Non-pigmented ciliary epithelial cell (primary cell): ENCODE measurements at places on chromosomes 5 and 9.

DNA sequence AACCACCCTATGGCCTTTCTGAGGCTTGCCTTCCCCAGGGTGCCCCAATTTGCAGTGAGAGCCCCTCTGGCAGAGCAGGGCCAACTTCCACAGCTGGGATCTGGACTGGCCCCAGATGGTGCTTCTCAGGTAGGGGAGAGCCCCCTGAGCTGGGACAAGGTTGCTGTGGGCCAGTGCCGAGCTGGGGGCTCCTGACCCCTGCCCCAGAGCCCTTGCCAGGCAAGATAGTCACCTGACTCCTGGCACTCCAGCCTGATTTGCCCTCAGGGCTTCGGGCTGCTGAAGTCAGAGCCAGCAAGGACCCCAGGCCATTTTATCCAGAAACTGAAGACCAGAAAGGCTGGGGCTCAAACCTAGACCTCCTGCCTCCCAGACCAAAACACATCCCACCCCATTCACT is 33.4 kb upstream of the AKNA start:
- DNase-seq: no peak

DNA sequence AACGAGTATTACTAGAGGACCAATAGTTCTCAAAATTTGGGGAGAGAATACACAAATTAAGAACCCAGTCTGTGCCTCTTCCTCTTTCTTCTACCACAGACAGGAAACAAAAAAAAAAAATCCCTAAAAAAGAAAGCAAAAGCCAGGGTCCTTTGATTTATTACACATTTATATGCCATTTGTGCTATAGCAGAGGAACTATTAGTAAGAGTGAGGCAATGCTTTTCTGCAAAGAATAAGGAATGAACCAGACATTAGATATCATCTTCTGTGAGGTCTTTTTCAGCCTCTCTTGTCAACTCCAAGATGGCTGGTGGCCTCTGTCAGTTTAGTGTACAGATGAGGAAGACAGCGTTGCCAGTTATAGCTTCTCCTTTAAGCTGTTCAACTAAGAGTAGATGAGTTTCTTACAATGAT is 127.6 kb downstream of the RFX3 start:
- no peak for DNase-seq

- no peak for DNase-seq
Measured at GRCh38 chr5:147154809-147155208, 80.0 kb upstream of the STK32A start.

- no peak for DNase-seq
Measured at GRCh38 chr5:849651-850301, 1.0 kb downstream of the ZDHHC11 start.

GRCh38 chr9:85339338-85339737 is 402.4 kb downstream of the AGTPBP1 start:
- no peak for DNase-seq

GRCh38 chr9:32414856-32415255 is 30.4 kb downstream of the ACO1 start:
- DNase-seq: no peak

DNA sequence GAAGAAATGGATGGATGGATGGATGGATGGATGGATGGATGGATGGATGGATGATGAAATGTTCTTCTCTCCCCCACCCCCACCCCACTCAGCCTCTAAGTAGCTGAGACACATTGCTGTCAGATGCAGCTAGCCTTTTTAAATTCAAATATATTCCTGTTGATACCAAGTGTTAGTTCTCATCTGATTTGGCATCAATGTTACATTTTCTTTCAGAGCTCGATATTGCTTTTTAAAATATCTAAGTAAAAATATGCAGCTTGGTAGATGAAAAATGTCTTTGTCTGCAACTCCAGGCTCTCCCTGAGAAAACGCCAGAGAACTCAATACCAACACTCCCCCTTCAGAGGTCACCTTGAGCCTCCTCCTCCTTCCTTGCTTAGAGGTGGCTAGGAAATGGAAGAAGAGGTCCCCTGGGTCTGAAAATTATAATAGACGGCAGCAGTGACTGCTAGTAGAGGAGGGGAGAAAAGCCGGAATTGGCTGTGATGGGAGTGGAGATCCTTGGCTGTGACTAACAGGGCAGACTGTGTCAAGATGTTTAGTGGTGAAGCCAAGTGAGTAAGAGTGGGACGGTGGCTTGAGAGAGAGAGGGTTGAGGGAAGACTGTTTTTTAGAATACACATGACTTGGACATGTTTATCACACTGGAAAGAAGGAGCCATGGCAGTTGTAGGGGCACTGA is 156.0 kb downstream of the ZNF462 start:
- DNase-seq: peak; percentile 44

DNA sequence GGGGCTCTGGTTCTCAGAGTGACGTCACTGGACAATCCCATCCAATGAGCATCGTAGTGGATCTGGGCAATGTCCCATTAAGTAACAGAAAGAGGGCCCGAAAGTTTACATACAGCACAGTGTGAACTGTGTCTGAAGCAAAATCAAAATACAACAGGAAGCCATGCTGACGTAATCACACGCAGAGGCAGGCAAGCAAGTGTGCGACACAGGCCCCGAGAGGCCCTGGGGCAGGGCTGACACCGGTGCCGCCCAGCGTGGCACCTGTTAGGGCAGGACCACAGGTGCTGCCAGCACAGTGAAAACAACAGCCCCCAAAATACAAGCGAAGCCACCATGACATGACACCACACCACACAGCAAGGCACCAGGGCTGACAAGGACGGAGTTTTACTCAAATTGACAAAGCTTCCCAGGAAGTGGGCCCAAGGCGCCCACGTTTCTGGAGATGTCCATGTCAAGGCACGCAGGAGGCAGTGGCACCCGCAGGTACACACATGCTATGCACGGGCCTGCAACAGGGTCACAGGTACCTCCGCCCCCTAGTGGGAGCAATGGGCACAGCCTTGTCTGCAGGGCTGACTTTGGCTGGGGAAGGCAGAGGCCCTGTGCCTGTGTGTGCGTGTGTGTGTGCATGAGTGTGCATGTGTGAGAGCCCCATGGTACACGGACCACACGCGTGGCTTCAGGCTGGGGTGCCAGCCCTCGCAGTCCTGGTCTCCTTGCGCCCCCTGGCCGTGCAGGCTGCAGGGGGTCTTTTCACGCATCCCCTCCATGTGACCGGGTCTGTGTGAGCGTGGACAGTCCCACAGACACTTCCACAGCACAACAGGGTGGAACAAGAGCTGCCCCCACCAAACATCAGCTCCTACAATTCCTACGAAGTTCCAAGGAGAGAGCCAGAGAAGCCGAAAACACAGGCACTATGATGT is 19.6 kb downstream of the QSOX2 start:
- DNase-seq: no peak

GRCh38 chr5:34011536-34011935 is 3.7 kb upstream of the AMACR start:
- DNase-seq: no peak

DNA sequence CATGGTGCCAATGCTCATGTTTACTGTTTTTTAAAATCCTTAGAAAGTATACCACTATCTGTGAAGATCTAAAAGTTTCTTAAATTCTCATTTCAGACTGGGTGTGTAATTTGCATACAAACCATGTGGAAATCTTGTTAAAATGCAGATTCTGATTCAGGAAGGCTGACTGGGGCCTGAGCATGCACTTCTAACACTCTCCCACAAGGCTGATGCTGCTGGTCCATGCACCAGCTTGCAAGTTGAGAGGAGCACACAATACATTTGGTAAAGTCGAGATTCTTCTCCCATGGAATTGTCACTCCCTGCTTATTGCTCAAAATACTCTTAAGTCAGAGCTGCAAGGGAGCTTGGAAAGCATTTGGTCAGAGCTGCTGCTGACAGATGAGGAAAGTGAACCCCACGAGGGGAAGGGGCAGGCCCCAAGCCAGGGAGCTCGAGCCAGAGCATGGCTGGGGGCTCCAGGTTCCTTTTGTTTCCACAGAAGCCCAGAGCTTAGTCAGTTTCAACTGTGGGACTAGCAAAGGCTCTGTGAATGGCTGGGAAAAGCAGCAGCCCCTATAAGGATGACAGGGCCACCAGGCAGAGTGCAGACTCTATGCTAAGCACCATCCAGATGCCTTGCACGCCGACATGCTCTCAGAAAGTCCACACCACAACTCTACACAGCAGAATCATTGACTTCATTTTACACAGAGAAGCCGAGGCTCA is 93.5 kb upstream of the HAND1 start:
- no peak for DNase-seq

DNA sequence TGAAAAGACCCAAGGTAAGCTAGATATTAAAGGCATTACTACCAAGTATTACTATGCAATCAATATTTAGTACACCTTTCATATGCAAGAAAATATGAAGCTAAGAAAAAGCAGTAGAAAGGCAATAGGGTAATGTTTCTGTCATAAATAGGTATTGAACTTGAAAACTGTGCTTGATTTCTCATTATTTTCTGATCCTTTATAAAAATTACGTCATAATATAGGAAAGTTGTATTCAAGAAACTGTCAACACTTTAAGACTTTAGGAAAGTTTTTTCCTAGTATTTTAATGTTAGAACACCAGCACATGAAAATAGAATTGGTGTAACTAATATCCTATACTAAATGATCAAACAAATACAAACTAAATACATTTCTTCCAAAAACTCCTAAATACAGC is 133.2 kb downstream of the EDIL3 start:
- no peak for DNase-seq

DNA sequence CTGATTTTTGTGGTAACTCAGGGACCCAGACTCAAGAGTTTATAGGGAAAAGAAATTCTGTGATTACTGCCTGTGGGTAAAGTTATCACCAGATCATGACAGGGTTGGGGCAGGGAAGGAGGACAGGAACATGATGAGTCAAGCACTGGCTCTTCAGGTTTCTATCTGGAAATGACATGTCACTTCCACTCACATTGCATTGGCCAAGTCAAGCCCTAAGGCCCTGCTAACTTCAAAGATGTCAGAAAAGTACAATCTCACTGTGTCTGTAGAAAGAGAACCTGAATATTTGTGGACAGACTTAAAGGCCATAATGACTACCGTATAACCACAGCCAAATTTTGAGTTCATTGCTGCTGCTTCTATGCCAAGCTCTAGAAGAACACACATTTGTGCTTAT is 187.7 kb downstream of the TLE4 start:
- DNase-seq: no peak

DNA sequence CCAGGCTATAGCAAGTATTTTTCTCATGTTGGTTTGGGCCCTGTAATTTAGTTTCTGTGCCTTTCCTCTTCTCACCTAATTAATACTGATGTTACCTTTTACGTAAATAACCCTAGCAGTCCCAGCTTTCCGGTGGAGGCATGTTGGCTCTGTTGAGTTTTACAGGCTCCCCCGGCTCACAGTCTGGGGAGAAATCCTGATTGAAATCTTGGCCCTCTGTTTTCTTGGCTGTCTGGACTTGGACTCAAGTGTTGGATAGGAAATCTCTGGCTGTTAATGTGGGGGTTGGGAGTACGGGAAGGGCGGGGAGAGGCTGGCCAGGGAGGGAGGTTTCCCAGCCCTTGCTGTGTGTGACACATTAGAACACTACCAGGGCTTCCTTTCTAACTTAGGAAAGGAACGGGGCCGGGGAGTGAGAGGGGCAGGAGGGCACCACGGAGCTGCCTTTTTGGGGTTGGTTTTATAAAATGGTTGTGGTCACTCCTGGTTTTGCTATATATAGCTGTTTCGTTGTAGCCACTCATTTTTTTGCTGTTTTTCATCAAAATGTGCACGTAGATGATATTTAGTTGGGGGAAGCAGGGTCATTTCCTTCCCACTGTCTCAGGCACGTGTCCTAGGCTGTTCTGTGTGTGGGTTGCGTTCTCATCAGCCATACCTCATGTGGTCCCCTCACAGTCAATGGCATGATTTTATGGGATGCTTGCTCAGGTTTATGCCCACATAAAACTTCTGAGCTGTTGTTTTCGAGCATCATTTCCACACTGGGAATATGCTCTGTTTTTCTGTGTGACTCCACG is 11.0 kb downstream of the TRIO start:
- no peak for DNase-seq

DNA sequence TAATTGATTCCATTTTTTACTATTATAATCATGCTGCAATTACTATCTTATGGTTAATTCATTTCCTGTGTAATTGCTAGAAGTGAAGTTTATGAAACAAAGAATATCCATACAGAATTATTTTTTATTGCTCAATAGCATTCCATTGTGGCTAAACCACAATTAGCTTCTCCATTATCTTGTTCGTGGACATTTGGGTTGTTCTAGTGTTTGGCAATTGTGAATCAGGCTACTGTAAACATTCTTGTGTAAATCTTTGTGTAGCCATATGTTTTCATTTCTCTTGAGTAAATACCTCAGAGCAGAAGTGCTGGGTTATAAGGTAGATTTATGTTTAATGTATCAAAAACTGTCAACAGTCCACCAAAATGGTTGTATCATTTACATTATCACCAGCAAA is 341.1 kb downstream of the MAT2B start:
- peak; percentile 28 for DNase-seq

- DNase-seq: no peak
Measured at GRCh38 chr5:126414874-126415502, 8.2 kb upstream of the GRAMD2B start.

- no peak for DNase-seq
Measured at GRCh38 chr5:19751326-19751725, 236.7 kb downstream of the CDH18 start.
